ENCODE measurements at places on chromosomes 6 and 20. TPM values are rescaled to one million over a fixed set of nuclear protein-coding genes. Genes with fewer than 3 reads are reported as not detected.

THBD gene
- 50.1 TPM for total RNA-seq

TSBP1 gene
- not detected for total RNA-seq

RAD21L1 gene
- total RNA-seq = not detected

DNA sequence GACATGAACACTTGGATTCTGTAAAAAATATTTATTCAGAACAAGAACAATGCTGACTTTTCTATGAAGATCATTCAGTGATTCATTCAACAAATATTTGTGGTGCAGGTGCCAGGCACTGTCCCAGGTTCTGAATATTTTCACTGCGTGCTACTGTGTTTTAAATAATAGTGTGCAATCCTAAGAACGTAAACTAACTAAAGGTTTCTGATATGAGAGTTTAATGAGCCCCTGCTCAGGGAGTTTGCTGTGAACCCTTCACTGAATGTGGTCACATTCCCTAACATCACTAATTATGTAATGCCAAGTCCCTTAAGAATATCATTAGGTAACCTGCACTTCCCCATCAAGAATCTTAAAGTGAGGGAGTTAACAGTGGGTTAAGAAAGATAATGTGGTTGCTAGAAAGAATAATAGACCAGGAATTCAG is 1.7 kb upstream of the TMEM170B start:
- H3K36me3 ChIP-seq = no peaks in the 10 kb centered on the region
- no peak overlapping the region for H3K4me3 ChIP-seq
- peak; percentile 55 for DNase-seq

DNA sequence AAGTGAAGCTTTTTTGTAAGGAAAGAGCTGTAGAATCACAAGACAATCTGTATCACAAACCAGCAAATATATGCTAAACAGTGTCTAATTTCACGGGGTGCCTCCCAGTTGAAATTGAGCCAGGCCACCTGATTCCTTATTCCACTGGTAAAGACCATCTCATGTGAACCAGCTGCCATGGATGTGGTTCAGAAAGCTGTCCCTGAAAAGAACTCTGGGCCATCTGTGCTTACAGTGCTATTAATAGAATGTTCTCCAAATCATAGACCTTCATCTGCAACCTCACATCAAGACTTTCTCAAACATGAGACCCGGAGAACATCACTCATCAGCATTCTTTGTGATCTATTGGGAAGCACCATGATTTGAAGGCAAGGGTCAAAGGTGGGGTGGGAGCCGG is 89.7 kb downstream of the FBXO5 start:
- H3K27me3 ChIP-seq = no peaks in the 10 kb centered on the region
- H3K27ac ChIP-seq = no peak overlapping the region
- no peak for DNase-seq

- H3K27ac ChIP-seq = no peak overlapping the region
- no peaks in the 10 kb centered on the region for H3K4me1 ChIP-seq
- H3K4me3 ChIP-seq = no peak overlapping the region
- no peaks in the 10 kb centered on the region for H3K36me3 ChIP-seq
These were observed 54.4 kb upstream of the ZNF337 start for GRCh38 chr20:25750765-25751696.

CBFA2T2 gene
- total RNA-seq = 29.2 TPM

- no peak overlapping the region for H3K27ac ChIP-seq
- H3K4me1 ChIP-seq = peaks cover 4% of the 10 kb centered on the region
- DNase-seq = no peak
These were observed 137.0 kb downstream of the IMPG1 start for GRCh38 chr6:75935473-75935793.

DNA sequence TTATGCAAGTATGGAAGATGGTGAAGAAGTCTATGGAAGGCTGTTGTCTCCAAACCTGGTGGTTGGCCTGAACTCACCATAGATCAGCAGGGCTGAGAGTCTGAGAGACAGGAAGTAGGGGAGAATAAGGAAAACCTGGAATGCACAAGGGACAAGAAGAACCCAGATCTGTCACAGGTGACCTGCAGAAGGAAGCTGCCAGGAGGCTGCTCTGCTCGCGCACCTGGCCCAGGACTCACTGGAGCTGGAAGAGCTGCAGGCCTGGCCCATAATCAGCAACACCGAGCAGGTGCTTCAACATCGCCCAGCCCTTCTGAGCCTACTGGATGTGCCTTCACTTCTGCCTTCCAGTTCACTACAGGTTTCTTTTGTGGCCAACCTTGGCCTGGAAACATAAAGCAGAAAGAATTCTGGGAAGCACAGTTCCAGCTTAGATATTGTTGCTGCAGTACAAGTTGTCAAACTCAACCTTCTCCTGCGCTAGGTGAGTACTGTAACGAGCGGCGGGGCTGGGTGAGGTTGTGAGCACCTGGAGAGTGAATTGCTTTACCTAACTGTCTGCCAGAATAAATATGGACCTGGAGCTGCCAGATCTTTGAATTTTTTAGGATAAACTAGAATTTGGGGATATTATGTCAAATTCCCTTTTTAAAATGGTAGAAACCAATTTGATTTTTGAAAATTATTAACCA is 82.4 kb downstream of the CDH26 start:
- peak overlapping the region; percentile 76 for H3K27ac ChIP-seq
- H3K4me3 ChIP-seq = no peak overlapping the region
- H3K4me1 ChIP-seq = no peaks in the 10 kb centered on the region
- DNase-seq = no peak
- no peaks in the 10 kb centered on the region for H3K27me3 ChIP-seq

GRCh38 chr20:33108661-33109060 is 29.2 kb downstream of the BPIFB4 start:
- no peaks in the 10 kb centered on the region for H3K36me3 ChIP-seq
- peaks cover 9% of the 10 kb centered on the region for H3K4me1 ChIP-seq
- no peak overlapping the region for H3K4me3 ChIP-seq
- DNase-seq = no peak
- no peaks in the 10 kb centered on the region for H3K27me3 ChIP-seq

GRCh38 chr6:145360865-145361264 is 374.5 kb downstream of the EPM2A start:
- H3K27ac ChIP-seq = no peak overlapping the region
- no peaks in the 10 kb centered on the region for H3K27me3 ChIP-seq
- H3K36me3 ChIP-seq = no peaks in the 10 kb centered on the region
- no peak overlapping the region for H3K4me3 ChIP-seq
- DNase-seq = no peak

DNA sequence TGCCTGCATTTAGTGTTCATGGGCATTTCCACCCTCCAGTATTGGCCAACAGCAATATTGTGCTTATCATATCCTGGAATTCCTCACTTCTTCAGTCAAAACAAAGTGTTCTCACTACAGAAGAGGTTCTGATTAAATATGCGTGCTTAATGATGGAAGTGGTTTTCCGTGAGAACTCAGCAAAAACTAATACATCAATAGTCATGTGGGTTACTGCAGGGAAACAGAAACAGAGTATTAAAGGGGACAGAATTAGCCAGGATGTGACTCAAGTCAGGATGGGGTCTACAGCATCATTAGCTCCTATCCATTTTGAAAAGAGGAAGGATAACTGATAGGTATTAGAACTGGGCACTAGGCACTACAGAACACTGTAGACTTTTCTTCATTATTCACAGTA is 384.6 kb downstream of the CDKAL1 start:
- no peak for DNase-seq
- H3K4me3 ChIP-seq = no peak overlapping the region
- H3K27ac ChIP-seq = no peak overlapping the region
- no peaks in the 10 kb centered on the region for H3K27me3 ChIP-seq
- H3K36me3 ChIP-seq = no peaks in the 10 kb centered on the region

DNA sequence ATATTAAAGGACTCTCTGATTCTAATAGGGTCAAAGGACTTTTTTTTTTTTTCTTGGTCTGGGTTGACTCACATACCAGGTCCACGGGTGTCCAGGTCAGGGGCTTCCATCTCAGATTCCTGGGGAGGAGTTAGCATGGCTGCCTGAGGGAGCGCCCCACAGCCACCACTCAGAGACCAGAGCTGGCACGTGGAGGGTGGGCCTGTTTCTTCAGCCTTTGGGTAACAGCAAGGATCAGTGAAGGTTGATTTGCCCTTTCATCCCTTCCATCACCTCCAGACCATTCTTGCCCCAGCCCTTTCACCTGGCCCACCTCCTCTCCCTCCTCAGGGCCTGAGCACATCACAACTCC is 5.9 kb upstream of the GPSM3 start:
- no peaks in the 10 kb centered on the region for H3K27me3 ChIP-seq
- no peak overlapping the region for H3K27ac ChIP-seq
- no peak overlapping the region for H3K4me3 ChIP-seq
- no peak for DNase-seq

DNA sequence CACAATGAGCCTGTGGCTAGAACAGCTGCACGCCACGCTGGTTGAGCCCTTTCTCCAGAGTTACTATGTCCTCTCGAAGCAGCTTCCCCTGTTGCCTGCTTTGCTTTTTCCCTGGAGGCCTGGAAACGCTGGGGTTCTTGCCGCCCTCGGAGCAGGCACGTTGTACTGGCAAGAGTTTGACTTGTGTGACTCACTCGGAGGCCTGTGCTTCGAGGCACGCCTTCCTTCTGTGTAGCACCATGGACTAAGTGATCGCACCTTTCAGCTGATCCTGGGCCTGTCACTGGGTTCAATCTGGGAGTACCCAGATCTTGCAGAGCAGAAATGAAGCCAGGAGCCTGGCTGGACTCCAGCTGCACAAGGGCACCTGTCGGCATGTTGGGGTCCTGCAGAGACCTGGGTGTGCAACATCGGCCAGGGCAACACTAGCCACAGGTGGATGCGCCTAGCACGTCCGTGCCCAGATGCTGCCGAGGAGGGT is 5.2 kb downstream of the INSM1 start:
- peaks cover 8% of the 10 kb centered on the region for H3K4me1 ChIP-seq
- H3K27ac ChIP-seq = no peak overlapping the region
- H3K4me3 ChIP-seq = no peak overlapping the region
